ENCODE measurements at places on chromosomes 4 and X. TPM values are rescaled to one million over a fixed set of nuclear protein-coding genes. Genes with fewer than 3 reads are reported as not detected.

The MMAA gene
- polyA plus RNA-seq: 9.9 TPM

The MAGEB18 gene
- polyA plus RNA-seq: not detected

The WFS1 gene
- 25.0 TPM for polyA plus RNA-seq

The IKBKG gene
- polyA plus RNA-seq: 26.2 TPM

The KIAA1210 gene
- polyA plus RNA-seq: not detected

The CFAP47 gene
- polyA plus RNA-seq: not detected

The GATA1 gene
- not detected for polyA plus RNA-seq

The SRD5A3 gene
- polyA plus RNA-seq: 54.2 TPM

The ZNF280C gene
- polyA plus RNA-seq: 2.0 TPM

Measured in GM23248 (cell line).